Left lobe of liver (tissue), 2 donors: ENCODE measurements at places on chromosomes 7 and 10. TPM values are rescaled to one million over a fixed set of nuclear protein-coding genes. Genes with fewer than 3 reads are reported as not detected.
A peak's percentile ranks its signal among the peaks of the same experiment; 100 is the strongest.

The DGKB gene
- 0.33 TPM for total RNA-seq

The ATP6V1F gene
- 28.2 TPM for total RNA-seq

The CTAGE4 gene
- 1.4 TPM for total RNA-seq

The CRPPA gene
- total RNA-seq = 2.2 TPM

The ASL gene
- 386 TPM for total RNA-seq

The FOXP2 gene
- 4.4 TPM for total RNA-seq

DNA sequence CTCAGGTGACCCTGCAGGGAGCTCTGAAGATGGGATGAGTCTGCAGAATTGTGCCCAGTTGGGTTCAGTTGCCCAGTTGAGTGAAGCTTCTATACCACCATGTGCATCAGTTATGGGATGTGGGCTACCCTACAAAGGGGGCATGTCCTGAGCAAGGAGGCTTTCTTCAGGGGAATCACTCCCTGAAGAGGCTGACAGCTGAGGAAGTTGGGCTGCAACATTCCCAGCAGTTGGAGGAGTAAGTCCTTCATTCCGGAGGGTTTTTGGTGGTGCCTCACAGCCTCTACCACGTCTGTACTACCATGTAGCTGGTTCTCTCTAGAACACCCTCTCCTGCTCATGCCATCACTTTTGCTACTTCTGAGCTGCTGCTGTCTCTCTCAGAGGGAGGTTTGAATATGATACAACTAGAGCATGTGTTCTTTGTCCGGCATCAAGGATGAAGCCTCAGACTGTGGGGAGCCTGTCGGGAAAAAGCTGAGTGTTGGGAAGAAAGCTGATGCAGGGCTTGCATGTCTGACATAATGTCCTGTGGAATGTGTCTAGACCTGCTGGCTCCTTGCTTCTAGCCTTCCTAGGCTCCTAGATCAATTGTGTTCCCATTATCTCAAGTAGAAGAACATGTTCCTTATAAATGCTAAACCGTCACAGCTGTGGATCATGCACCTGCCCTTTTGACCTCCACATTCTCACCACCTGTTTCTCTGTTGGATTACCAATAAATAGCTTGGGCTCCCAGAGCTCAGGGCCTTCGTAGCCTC is 355.8 kb downstream of the CCSER2 start:
- DNase-seq = no peak

GRCh38 chr10:28628184-28628893 is 49.0 kb upstream of the BAMBI start:
- DNase-seq = peak; percentile 78

GRCh38 chr7:13321316-13321715 is 633.9 kb downstream of the ARL4A start:
- no peak for DNase-seq

- no peak for DNase-seq
Observed at GRCh38 chr10:129958148-129958628, 5.9 kb downstream of the EBF3 start.

- no peak for DNase-seq
Observed at GRCh38 chr7:64078699-64078994, 33.4 kb downstream of the ZNF727 start.

- no peak for DNase-seq
Observed at GRCh38 chr10:845526-845925, 86.0 kb downstream of the LARP4B start.

GRCh38 chr10:49508654-49509053 is 30.3 kb downstream of the ERCC6 start:
- no peak for DNase-seq

- DNase-seq = no peak
Observed at GRCh38 chr7:94049615-94050014, 45.5 kb upstream of the BET1 start.

GRCh38 chr7:93461350-93461749 is 113.2 kb downstream of the CALCR start:
- DNase-seq = no peak

- DNase-seq = no peak
Observed at GRCh38 chr7:158487631-158488151, 99.9 kb downstream of the PTPRN2 start.

DNA sequence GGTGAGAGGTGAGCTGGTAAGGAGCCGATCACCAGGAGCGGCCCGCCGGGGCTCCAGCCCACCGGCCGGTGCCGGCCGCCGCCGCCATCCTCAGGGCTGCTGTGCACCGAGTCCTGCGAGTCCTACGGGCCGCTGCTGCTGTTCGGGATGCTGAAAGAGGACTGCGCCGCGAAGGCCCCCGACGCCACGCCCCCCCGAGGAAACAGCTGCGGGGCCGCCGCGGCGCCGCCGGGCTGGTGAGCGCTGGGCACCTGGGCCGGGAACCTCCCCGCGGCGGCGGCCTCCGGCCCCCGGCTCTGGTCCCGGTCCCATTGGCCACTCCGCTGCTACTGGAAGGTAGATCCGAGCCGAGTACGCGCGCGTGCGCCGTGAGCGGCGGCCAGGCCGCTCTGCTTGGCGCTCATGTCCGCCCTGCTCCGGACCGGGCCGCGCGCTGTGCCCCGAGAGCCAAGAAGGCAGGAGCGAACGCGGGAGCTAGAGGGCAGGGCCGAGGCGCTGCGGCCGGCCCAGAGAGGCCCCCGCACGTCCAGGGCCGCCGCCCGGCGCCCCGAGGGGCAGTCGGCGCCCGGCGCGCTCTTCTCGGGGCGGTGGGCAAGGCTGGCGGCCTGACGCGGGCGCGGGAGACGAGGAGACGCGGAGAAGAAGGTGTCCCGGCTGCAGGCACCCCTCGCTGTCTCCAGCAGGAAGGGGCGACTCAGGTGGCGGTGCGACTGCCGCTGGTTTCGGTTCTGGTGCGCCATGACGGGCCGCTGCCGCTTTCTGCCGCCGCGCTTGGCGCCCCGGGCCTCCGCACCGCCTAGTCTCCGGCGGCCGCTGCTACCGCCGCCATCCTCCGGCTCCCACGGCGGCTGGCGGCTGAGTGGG is 121.3 kb upstream of the WIPF3 start:
- peak; percentile 87 for DNase-seq

GRCh38 chr10:73262105-73262730 is 9.8 kb upstream of the MRPS16 start:
- no peak for DNase-seq

- DNase-seq = no peak
Observed at GRCh38 chr7:151674161-151674920, 154.6 kb upstream of the RHEB start.

DNA sequence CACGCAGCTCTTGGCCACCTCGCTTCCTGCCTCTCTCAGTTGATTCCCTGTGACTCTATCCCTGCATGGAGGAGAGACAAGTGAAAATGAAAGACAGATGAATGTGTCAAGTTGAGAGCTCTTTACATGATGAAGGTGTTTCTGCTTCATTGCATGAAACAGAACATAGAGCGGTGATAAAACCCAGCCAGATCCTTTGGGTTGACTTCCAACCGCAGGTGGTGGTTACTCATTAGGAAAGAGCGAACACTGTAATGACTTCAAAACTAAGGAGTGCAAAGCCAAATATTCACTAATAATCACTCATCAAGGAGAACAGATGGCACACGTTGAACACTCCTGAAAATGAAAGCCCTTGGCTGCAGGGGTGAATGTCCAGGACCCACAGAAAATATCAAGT is 31.8 kb upstream of the WDR11 start:
- no peak for DNase-seq

GRCh38 chr10:128493811-128494210 is 367.6 kb upstream of the MKI67 start:
- no peak for DNase-seq

DNA sequence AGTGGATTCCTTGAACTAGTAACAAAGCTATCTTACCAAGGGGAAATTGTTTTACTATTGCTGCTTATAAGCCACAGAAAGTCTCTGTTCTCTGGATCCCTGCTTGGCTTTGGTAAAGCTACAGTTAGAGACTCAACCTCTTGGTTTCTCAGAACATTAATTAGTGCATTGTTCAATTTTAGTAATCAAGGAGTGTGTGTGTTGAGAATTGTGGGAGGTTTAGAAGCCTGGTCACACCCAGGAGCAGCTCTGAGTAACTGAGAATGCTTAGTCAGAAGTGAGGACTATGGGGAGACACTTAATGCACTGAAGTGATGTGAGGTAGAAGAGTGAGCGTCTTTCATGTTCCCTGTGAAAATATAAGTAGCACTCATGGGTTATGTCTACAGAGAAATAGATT is 8.2 kb upstream of the ACTA2 start:
- no peak for DNase-seq

- no peak for DNase-seq
Observed at GRCh38 chr7:138573741-138574140, 113.7 kb downstream of the TRIM24 start.

DNA sequence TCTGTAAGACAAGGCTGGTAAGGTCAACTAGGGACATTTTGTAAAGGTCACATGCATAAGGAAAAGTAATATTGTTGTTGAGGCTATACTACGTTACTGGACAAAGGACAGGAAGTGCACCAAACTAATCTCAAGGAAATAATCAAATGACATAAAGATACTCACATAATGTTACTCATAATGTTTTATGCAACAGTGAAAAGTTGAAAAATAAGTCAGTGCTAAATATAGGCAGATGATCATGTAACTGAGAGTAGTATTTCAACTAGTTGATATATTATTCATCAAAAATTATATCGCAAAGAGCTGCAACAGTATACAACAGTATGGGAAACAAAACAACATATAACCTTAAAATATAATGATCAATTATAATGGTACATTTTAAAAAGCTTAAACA is 215.7 kb downstream of the PTN start:
- no peak for DNase-seq

- DNase-seq = no peak
Observed at GRCh38 chr10:122657729-122658128, 41.9 kb downstream of the C10orf120 start.

- DNase-seq = no peak
Observed at GRCh38 chr10:37535459-37536246, 321.8 kb downstream of the ZNF248 start.
